ENCODE measurements at places on chromosomes 12 and 14.

DNA sequence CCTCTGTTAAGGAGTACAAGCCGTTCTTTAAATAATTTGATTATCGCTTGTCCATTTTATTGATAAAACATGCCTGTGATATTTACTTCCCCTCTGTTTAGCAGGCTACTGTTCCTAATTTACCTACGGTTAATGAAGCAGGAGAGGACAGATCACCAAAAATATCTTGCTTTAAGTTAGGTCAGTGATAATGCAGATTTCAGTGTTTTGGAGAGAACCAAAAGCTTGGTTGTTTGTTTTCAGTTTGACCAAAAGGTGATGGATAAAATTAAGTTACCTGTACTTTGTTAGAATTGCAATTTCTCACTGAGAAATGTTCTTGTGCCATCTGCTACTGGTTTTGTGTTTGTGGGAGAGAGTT, 958 bp downstream of the SPATS2 start:
- DNase-seq, result no peak

DNA sequence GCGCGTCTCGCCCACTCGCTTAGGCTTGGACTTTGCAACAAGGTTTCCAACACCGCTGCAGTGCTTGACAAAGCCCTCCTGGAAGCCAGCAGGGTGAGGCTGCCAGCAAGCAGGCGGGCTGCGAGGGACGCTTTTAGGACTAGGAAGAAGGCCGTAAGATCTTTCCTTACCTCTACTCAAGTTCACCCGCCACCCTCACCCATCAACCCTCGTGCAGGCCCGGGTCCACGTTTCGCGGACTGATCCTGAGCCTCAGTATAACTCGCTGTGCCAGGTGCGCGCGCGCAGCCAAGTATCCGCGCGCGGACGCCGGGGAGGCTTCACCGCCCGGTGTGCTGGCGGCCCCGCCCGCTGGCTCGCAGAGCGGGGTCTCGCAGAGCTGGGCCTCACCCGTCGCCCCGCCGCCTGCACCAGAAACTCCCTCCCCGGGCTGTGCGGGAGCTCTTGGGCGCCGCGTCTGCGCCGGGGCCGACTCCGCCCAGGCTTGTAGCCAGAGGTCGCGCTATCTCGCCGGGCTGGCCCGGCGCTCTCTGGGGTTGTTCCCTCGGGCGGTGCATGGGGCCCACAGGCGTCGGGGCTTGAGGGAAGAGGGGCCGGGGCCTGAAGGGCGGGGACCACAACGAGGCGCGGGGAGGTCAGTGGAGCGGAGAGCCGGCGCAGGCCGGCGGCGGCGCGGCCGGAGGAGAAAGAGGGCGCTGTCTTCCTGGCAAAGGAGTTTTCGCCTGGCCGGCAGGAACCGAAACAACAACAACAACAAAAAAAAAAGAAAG, 7.6 kb upstream of the SIX1 start:
- no peak for DNase-seq

- no peak for DNase-seq
Measured at GRCh38 chr12:98492580-98493140, 22.7 kb upstream of the TMPO start.

DNA sequence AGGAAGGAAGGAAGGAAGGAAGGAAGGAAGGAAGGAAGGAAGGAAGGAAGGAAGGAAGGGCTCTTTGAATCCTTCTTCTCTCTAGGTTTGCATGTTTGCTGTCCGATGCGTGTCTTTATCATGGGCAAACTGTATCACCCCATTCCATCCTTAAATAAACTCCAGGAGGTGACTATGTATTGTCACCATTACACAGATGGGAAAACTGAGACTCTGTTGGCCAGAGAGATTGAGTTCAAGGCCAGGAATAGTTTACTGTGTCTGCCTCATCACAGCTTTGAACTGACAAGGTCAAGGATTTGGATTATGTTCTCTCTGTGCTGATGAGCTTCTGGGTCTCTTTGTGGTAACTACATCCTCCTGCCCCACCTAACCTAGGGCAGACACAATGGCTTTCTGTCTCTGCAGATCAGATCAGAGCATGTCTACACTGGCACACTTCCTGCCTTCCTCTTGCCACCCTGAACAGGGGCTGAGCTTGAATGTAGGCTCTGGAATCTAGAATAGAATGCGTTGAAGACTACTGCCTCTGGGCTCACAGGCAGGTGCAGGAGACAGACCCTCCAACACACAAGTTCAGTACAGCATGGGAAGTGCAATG, 78.9 kb upstream of the MAP1LC3B2 start:
- no peak for DNase-seq

GRCh38 chr12:1474041-1474573, 120.3 kb downstream of the FBXL14 start:
- no peak for DNase-seq

GRCh38 chr12:66235626-66236281, 46.7 kb downstream of the IRAK3 start:
- DNase-seq, result no peak

DNA sequence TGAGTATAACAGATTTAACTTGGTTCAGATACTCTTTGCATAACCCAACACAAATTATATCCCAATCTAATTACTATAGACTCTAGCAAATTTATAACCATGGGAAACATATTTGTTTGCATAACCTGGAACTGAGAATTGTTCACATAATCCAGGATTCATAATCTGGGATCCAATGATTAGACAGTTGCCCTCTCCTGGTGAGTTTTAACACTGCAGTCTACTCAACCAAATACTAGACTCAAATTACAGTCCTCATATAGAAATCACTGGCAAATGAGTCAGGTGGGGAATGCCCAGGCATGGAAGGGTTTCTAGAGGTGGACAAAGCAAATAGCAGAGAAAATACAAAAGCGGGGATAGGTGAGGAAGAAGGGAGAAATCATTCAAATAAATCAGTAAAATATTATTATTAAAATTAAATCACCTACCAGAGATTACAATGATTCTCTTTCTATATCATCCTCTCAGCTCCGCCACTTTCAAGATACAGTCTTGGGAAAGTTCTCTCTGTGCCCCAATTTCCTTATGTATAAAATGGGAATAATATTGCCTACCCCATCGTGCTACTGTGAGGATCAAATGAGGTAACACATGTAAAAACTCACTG, 9.4 kb downstream of the GCH1 start:
- DNase-seq, result no peak

GRCh38 chr12:108340037-108340436, 926 bp upstream of the CMKLR1 start:
- no peak for DNase-seq

DNA sequence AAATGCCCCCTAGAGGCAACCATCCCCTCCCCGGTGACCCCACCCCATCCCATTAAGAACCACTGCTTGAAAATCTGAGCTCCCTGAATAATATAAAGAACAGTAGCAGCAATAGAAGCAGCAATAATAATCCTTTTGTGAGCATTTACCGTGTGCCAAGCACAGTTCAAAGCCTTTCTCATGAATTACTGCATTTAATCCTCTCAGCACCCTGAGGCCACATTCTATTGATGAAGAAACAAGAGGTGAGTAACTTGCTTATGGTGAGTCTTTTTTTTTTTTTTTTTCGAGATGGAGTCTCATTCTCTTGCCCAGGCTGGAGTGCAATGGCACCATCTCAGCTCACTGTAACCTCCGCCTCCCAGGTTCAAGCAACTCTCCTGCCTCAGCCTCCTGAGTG, 65.0 kb downstream of the KCNK10 start:
- no peak for DNase-seq

- no peak for DNase-seq
Measured at GRCh38 chr12:75525263-75525662, 13.9 kb upstream of the KRR1 start.

DNA sequence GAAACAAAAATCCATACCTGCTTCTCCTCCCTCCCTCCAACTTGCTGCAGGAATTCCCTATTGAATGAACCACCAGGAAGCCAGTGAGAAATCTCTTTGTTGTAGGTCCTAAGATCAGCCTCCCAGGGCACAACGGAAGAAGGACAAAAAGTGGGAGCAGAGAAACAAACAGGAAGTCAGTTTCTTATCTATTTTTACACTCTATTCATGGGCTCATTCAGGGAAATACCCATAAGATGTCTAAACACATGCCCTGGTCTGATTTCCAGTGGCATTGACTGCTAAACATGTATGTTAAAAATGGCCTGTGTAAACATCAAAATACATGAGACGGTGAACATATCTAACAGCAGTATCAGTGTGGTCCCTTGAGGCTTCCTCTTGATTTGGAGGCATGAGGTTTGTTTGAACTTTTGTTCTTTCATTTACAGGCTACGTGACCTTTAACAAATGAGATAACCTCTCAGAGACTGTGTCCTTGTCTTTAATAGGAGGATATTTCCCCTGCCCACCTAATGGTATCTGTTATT, 18.8 kb downstream of the GPR65 start:
- DNase-seq, result no peak

GRCh38 chr12:27541031-27541719, 17.2 kb downstream of the PPFIBP1 start:
- DNase-seq, result no peak

- DNase-seq, result no peak
Measured at GRCh38 chr12:107788281-107788680, 13.8 kb downstream of the ASCL4 start.

GRCh38 chr12:98402091-98402490, 113.3 kb upstream of the TMPO start:
- DNase-seq, result no peak

GRCh38 chr14:30621354-30621939, 672 bp upstream of the SCFD1 start:
- DNase-seq, result no peak

- DNase-seq, result no peak
Measured at GRCh38 chr12:89529738-89530137, 3.9 kb upstream of the POC1B start.

DNA sequence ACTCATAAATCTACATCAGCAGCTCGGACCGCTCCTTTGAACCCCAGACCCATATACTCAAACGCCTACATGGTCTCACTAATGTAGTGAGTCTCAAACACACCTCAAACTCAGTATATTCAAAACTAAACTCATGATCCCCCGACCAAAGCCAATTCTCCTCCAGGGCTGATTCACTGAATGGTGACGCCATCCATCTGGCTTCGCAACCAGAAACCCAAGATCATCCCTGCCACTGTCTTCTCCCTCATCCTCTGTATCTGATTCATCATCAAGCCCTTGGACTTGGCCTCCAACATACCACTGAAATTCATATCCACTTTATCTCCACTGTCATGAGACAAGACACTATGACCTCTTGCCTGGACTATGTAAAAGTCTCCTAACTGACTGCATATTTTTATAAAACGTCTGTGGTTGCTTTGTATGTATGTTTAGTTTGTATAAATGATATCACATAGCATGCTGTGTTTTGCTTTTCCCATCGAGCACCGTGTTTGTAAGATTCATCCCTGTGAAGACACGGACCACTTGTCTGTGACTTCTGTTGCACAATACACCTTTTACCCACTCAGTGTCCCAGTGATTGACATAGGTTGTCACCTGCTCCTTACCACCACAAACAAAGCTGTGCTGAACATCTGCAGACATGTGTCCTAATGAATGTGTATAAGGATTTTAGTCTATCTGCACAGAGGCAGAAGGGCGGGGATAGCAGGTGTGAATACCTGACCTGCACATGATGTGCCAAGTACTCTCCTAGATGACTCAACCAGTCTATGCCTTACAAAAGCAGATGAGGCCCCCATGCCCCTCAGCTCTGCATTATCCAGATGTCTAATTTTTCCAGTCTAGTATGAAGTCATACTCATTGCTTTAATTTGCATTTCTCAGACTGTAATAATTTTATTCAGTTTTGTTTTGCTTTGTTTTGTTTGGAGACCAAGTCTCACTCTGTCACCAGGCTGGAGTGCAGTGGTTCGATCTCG, 76.9 kb downstream of the VWF start:
- no peak for DNase-seq

DNA sequence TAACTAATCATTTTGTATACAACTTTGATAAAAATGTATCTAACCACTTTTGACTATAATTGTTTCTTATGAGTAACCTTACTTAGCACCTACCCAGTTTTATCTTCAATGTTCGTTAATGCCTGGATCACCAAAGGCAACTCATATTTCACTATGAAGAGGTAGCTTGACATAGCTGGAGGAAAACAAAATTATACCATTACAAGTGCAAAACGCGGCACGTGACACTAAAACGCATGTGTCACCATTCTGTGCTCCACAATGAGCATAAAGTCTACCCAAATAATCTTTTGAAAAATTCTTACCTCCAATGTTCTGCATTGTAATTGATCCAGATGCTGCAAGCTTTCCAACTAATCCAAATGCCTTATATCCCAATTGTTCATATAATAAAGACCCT, 5.8 kb downstream of the SLC38A2 start:
- no peak for DNase-seq

DNA sequence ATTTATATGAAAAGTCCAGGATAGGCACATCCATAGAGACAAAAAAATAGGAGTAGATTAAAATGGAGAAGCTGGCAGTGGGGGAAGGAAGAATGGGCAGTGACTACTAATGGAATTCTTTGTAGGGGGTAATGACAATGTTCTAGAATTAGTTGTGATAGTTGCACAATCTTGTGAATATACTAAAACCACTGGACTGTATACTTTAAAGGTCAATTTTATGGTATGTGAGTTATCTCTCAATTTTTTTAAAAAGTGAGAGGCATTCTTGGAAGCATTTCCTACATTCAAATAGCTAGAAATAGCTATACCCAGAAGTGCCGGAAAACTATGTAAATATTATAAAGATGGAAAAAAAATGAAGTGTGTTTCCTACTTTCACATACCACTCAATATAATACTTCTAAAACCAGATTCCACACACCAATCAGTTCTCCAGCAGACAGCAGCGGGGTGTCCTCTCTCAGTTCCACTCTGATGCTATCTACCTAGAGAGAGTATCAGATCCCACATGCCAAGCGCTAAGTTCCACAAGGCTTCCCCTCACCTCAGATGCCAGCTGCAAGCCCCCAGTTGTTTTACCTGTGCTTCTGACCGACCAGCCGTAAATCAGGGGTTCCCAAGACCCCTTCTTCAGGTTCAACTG, 41.7 kb upstream of the NID2 start:
- no peak for DNase-seq

DNA sequence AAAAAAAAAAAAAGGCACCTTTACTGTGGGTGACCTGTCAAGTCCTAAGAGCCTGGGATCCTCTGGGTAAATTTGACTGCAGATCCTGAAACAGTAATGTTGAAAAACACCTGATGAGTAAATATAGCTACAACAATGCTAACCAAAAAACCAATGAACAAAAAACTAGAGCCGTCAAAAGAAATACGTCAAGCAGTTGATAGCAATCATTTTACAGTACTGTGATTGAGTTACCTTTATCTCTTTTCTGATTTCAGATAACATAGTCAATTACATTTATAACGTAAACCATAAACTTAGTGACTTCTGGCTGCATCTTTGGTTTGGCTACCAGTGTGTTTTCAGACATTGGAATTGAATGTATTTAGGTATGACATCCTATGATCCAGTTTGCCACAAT, 6.1 kb upstream of the TMED2 start:
- no peak for DNase-seq

DNA sequence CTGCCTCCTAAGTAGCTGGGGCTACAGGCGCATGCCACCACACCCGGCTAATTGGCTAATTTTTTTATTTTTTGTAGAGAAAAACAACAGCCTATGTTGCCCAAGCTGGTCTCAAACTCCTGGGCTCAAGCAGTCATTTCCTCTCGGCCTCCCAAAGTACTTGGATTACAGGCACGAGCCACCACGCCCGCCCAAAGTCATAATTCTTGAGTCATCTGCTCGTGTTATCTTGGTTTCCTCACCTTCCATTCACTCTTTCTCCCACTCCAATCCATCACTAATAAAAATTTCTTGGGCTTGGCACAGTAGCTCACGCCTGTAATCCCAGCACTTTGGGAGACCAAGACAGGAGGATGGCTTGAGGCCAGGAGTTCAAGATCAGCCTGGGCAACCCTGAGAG, 32.0 kb downstream of the ITGA7 start:
- DNase-seq, result no peak
